ENCODE measurements at places on chromosomes 2 and 18.
A peak's percentile ranks its signal among the peaks of the same experiment; 100 is the strongest.

- DNase-seq, result no peak
Observed at GRCh38 chr2:158762336-158762735, 32.8 kb upstream of the DAPL1 start.

DNA sequence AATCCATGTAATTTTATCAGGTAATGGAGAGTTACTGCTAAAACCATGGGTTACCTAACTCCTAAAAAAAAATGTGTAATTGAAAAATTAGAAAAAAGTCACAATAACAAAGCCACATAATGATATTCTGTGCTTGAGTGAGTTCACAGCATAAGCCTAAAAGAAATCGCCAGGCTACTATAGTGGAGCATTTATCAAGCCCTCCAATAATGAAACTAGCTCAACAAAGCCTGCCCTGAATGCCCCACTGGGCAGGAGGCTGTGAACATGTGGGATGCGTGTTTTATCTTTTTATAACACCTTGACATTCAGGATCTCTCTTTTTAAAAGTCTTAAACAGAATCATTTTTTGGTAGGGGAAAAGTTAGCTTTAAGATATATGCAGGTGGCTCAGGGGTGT lies 86.3 kb downstream of the KCTD18 start:
- no peak for DNase-seq

- DNase-seq, result no peak
Observed at GRCh38 chr2:232744963-232745362, 31.4 kb downstream of the KCNJ13 start.

GRCh38 chr2:27954771-27955383 lies 64.3 kb downstream of the BABAM2 start:
- DNase-seq, result peak; percentile 35

DNA sequence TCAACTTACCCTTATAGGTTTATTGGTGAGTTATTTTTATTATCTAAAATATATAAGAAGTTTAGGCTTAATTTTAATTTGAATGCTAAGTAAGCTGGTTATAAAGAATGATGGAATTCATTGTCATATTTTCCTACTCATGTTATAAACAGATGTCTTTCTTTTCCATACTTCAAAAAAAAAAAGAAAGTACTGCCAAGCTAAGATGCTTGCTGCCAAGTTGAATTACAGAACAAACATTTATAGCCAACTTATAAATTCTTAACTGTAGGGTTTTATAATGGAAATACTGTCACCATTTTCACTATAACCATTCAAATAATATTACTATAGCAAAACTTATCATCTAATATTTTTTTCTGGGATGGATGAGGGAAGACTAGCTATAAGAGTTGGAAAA lies 676.0 kb downstream of the NRXN1 start:
- DNase-seq, result no peak

DNA sequence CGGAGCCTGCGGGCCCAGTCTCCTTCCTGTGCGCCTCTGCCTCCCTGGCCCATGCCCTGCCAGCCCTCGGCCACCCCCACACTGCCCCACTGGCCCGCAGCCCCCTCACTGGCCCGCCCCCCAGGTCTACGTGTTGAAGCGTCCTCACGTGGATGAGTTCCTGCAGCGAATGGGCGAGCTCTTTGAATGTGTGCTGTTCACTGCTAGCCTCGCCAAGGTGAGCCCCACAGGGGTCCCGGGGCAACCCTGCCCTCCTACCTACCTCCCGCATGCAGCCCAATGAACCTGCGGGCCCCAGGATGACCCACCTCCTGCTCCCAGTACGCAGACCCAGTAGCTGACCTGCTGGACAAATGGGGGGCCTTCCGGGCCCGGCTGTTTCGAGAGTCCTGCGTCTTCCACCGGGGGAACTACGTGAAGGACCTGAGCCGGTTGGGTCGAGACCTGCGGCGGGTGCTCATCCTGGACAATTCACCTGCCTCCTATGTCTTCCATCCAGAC lies 3.3 kb downstream of the CTDSP1 start:
- no peak for DNase-seq

DNA sequence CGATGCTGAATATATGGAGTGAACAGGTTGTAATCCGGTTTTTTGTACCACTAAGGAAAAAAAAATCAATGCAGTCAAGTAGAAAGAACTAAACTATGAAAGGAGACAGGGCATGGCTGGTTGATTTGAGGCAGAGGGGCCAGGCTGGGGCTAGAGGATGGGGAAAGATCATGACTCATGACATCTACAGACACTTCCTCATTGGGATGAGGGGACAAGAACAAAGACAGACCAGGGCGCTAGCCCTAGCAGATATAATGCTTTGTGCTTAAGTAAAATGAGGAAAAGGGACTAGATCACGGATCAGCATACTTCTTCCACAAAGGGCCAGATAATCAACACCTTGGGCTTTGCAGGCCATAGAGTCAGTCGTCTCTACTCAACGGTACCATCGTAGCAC lies 55.8 kb downstream of the ST6GAL2 start:
- DNase-seq, result no peak

GRCh38 chr18:56888978-56889377 lies 237.8 kb downstream of the WDR7 start:
- DNase-seq, result no peak

DNA sequence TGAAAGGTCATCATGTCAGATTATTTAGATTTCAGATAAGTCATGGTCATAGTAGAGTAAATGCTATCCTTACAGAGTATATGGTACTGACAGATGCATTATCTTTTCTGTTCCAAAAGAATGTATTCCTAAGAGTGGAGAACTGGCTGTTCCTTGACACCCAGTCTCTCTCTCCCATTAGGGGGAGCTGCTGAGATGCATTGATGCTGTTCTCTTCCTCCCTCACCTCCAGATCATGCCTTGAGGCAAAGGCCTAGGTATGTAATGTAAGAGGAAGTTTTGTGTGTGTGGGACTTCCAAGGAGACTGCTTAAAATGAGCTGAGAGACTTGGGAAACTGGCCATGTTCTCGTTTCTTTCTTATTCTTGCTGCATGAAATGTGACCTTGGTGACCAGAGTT lies 979.5 kb upstream of the CELF4 start:
- no peak for DNase-seq

- DNase-seq, result no peak
Observed at GRCh38 chr18:76274468-76275289, 220.4 kb downstream of the ZNF516 start.

- no peak for DNase-seq
Observed at GRCh38 chr2:217438136-217438535, 564.7 kb downstream of the TNS1 start.

DNA sequence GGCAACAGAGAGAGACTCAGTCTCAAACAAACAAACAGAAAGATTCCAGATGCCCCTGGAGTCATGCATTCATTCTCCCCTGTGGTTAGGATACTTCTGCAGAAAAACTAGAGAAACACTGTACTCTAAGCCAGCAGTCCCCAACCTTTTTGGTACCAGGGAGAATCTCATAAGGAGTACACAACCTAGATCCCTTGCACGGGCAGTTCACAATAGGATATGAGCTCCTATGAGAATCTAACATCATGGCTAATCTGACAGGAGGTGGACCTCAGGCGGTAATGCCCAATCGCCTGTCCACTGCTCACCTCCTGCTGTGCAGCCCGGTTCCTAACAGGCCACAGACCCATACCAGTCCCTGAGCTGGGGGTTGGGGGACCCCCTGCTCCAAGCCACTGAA lies 18.3 kb downstream of the PSME4 start:
- DNase-seq, result no peak

- no peak for DNase-seq
Observed at GRCh38 chr2:234534515-234534914, 37.6 kb upstream of the ARL4C start.

DNA sequence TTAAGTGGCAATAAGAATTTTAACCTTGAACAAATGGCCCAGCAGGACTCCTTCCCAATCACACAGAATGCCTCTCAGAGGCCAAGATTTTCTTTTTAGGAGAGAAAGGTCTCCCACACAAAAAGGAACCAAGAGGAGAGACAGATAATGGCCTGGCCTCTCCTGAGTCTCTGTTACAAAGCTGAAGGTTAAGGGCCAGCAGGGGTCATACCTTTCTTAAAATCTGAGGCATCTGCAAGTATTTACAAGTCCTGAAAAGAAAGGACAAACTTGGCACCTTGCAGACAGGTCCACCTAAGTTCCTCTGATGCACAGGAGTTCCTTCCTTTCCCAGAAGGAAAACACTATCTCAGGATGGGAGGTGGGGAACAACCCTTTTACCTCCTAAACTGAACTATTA lies 142.3 kb downstream of the TMEM163 start:
- DNase-seq, result no peak

- DNase-seq, result no peak
Observed at GRCh38 chr2:8754106-8754776, 72.4 kb downstream of the ID2 start.

DNA sequence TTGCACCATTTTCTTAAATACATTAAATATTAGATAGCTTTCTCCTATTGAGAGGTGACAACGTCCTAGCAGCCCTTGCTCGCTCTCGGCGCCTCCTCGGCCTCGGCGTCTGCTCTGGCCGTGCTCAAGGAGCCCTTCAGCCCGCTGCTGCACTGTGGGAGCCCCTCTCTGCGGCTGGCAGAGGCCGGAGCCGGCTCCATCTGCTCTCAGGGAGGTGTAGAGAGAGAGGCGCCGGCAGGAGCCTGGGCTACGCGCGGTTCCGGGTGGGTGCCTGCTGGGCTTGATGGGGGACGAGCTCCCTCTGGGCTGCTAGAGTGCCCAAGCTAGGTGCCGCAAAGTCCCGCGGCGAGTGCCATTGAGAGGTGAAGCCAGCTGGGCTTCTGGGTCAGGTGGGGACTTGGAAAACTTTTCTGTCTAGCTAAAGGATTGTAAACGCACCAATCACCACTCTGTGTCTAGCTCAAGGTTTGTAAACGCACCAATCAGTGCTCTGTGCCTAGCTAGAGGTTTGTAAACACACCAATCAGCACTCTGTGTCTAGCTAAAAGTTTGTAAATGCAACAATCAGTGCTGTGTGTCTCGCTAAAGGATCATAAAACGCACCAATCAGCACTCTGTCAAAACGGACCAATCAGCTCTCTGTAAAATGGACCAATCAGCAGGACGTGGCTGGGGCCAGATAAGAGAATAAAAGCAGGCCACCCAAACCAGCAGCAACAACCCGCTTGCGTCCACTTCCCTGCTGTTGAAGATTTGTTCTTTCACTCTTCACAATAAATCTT lies 3.1 kb downstream of the RPRD1A start:
- DNase-seq, result no peak

GRCh38 chr2:173286153-173286809 lies 68.4 kb upstream of the CDCA7 start:
- no peak for DNase-seq

DNA sequence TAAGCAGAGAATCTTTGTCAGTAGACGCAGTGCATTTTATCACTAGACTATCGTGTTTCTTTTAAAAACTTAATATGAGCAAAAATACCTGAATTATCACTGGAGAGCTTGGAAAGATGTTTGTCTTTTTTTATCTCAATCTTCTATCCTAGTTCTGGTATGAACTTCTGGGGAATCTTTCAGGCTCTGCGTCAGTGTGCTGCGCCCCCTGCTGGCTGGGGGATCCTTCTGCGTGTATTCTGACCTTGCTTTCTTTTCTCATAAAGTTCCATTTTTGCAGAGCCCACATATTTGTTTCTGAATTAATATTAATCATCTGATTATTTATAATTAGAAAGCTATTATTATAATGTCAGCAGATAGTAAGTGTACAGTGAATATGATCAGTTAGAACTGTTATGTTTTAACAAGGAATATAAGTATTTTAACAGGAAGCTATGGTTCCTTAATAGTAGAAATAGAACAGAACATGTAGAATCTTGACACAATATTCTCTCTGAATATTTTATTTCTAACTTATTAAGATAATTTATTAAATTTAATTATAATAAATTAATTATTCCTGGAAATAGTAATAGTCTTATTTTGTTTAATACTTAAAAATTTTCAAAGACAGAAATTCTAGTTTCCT lies 945.0 kb upstream of the CRIM1 start:
- no peak for DNase-seq

- no peak for DNase-seq
Observed at GRCh38 chr2:237291138-237291792, 122.7 kb downstream of the COL6A3 start.

- no peak for DNase-seq
Observed at GRCh38 chr2:62338111-62338510, 142.2 kb downstream of the B3GNT2 start.

DNA sequence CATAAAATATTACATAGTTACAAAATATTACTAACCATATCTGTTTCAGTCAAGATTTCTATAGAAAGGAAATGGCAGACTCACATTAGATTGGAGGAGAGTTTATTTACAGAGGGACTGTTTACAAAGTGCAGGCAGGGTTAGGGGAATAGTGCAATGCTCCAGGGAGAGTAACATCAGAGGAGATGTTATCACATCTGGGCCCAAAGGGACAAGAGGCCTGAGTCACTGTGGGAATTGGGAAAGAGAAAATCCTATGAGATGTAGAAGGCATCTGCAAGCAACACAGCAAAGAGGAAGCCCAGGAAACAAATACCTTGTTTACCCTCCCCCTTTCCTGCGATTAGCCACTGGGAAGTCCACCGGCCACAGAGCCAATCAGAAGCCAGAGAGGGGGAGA lies 227.3 kb upstream of the TANK start:
- DNase-seq, result no peak

DNA sequence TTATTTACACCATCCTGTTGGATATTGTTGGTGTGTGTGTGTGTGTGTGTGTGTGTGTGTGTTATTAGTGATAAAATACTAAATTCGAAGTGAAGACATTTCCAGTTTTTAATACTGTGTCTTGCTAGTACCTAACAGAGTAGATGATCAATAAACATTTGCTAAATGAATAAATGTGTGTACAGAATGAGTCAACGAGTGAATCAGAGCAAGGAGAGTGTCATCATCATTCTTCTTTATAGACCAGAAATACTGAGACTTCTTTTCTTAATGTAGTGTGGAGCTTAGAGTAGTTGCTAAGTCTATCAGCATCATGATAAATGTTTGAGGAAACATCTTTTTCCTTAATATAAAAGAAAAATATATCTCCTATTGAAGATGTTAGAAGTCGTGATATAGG lies 169.7 kb upstream of the SATB2 start:
- no peak for DNase-seq

- no peak for DNase-seq
Observed at GRCh38 chr2:167966937-167967913, 280.2 kb downstream of the STK39 start.

GRCh38 chr2:12722447-12723316 lies 5.9 kb downstream of the TRIB2 start:
- no peak for DNase-seq

- DNase-seq, result no peak
Observed at GRCh38 chr2:219460424-219460926, 25.8 kb downstream of the SPEG start.

- no peak for DNase-seq
Observed at GRCh38 chr2:31526946-31527732, 53.6 kb downstream of the SRD5A2 start.

DNA sequence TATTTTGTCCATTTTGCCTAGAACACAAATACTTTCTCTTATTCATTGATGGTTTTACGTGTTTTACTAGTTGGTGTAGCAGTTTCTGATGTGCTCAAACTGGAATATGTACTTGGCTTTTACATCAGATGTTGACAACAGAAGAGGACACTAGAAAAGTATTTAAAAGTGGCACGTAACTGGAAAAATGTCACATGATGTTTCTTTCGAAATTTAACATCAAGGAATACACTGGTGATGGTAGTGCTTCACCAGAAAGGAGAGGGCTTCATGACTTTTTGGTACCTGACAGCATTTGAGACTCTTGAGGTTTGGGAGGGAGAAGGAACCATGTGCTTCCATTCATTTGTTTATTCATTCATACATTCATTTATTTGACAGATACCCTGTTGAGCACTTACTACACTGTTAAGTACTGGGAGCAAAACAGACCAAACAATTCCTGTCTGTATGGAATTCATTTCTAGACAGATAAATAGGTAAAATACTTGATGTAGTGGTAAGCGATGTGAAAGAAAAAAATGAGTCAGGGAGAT lies 1.5 kb downstream of the GIGYF2 start:
- no peak for DNase-seq

GRCh38 chr2:179235463-179236108 lies 29.0 kb downstream of the SESTD1 start:
- no peak for DNase-seq
